ENCODE measurements at places on chromosomes 3 and 15. TPM values are rescaled to one million over a fixed set of nuclear protein-coding genes. Genes with fewer than 3 reads are reported as not detected.

The CYP11A1 gene
- 0.82 TPM for total RNA-seq

The DPPA2 gene
- total RNA-seq = 0.64 TPM

- peaks cover 69% of the 10 kb centered on the region for H3K4me1 ChIP-seq
- DNase-seq = no peak
- H3K27ac ChIP-seq = peak overlapping the region; percentile 91
- H3K36me3 ChIP-seq = peaks cover 62% of the 10 kb centered on the region
- peaks cover 29% of the 10 kb centered on the region for H3K27me3 ChIP-seq
These were observed 2.9 kb downstream of the PLXND1 start for GRCh38 chr3:129603561-129603942.

DNA sequence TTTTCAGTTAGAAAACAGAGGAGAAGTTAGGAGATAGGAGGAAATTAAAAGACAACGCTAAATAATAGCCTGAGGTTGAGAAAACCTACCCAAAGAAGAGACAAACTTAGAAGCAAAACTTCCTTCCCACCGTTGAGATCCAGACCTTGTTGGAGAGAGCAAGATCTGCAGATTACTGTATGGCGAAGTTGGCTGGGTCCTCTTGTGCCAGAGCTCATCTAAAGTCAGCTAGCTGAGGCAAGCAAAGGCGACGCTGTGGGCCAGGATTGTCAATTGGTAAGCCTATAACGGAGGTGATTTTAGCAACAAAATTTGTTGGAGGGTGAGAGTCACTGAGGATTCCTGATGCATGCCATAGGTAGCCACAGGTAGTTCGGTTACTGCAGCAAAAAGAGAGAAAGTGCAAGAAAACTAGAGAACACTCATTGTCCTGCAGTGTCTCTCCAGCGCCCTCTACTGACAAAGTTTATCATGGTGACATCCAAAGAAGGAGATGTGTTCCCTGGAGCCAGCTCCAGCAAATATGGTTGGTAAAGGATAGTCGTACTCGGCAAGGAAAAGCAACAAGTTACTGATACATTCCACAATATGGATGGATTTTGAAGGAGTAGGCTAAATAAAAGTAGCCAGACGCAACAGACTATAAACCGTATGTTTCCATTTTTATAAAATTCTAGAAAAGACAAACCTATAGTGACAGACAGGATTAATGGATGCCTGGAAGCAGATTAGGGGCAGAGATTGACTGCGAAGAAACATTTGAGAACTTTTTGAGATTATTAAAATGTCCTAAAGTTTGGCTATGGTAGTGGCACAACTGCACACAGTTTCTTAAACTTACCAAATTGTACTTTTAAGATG, 9.8 kb upstream of the OR5K4 start:
- no peaks in the 10 kb centered on the region for H3K4me1 ChIP-seq
- DNase-seq = peak; percentile 66
- H3K36me3 ChIP-seq = no peaks in the 10 kb centered on the region
- peaks cover 1% of the 10 kb centered on the region for H3K27me3 ChIP-seq
- H3K27ac ChIP-seq = no peak overlapping the region
- H3K4me3 ChIP-seq = no peak overlapping the region

DNA sequence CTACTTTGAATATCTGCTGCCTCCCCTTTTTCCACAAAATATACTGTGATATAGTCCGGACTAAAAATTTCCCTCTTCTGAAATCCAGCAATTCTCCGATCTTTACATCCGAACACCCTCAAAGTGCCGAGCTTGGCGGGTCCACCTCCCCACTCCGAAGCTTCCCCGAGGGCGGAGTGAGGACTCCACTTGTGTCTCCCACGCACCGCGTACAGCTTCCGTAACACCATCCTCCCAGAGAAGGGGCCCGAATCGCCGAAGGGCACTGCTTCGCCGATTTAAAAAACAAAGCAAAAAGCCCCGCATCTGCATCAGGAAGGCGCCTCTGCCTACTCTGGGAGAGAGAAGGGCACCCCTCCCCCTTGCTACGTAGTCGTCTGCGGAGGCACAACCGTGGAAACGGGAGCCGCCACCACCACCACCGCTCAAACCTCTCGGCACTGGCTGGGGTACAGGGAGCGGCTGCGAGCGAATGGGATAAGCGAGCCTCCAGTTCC, 551 bp downstream of the NCBP2 start:
- peak overlapping the region; percentile 99 for H3K4me3 ChIP-seq
- H3K36me3 ChIP-seq = peaks cover 31% of the 10 kb centered on the region
- peak; percentile 59 for DNase-seq
- H3K27me3 ChIP-seq = peaks cover 14% of the 10 kb centered on the region

GRCh38 chr15:89416339-89417183, 79.8 kb downstream of the RHCG start:
- H3K27ac ChIP-seq = no peak overlapping the region
- peak; percentile 94 for DNase-seq
- peaks cover 3% of the 10 kb centered on the region for H3K4me1 ChIP-seq
- no peak overlapping the region for H3K4me3 ChIP-seq
- H3K27me3 ChIP-seq = peaks cover 16% of the 10 kb centered on the region

- no peaks in the 10 kb centered on the region for H3K36me3 ChIP-seq
- DNase-seq = no peak
- no peak overlapping the region for H3K27ac ChIP-seq
- H3K4me3 ChIP-seq = no peak overlapping the region
- H3K4me1 ChIP-seq = no peaks in the 10 kb centered on the region
These were observed 15.3 kb upstream of the ARL14 start for GRCh38 chr3:160661660-160662059.
